Retinal pigment epithelial cell (primary cell): ENCODE measurements at places on chromosomes 16 and 17.

GRCh38 chr16:49332589-49333258 lies 40.9 kb upstream of the C16orf78 start:
- DNase-seq: no peak

DNA sequence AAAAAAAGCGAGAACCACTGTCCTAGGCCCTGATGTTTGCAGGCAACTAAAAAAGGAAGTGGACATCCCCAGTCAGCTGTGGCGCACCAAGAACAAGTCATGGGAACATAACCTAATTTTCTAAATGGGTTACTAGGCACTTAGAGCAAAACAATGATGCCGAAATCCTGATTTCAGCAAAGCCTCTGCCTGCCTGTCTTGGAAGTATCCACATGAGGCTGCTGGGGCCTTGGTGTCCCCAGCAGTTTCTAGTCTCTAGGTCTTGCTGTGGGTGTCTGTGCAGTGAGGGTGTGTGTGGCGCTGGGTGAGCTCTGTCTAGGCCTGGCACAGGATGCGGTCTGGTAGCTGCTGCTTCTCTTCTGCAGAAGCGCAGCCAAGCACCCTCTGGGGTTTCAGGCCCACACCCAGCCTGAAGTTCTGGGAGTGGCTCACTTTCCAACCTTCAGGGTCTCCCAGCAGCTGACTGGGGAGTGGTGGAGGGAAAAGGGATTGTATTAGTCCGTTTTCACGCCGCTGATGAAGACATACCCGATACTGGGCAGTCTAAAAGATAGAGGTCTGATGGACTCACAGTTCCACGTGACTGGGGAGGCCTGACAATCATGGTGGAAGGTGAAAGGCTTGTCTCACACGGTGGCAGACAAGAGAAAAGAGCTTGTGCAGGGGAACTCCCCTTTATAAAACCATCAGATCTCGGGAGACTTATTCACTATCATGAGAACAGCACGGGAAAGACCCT lies 21.1 kb downstream of the STH start:
- no peak for DNase-seq

GRCh38 chr16:89331371-89332109 lies 114.0 kb downstream of the ZNF778 start:
- DNase-seq: no peak

- DNase-seq: no peak
These were observed 71.4 kb downstream of the ABR start for GRCh38 chr17:1108478-1108764.

- DNase-seq: no peak
These were observed 593 bp downstream of the SLC38A7 start for GRCh38 chr16:58684001-58684353.

GRCh38 chr17:42830971-42831370 lies 2.2 kb upstream of the PSME3 start:
- DNase-seq: no peak

DNA sequence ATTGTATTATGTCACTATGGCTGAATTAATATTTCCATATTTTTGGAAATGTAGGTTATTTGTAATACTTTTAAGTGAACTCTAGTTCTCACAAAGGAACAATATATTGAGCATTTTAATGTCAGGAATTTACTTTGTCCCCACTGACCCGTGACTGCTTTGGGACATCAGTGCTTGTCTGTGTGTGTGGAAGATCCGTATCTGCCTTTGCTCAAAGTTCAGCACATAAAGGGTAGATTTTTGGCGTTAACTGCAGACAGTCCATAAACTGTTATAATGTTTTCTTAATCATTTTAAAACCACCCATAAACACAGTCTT lies 39.3 kb upstream of the AQP8 start:
- no peak for DNase-seq
